Midbrain (tissue), 1 donor: ENCODE measurements at places on chromosomes 2 and 18.

- DNase-seq: no peak
Measured at GRCh38 chr2:217918308-217919024, 84.3 kb downstream of the TNS1 start.

DNA sequence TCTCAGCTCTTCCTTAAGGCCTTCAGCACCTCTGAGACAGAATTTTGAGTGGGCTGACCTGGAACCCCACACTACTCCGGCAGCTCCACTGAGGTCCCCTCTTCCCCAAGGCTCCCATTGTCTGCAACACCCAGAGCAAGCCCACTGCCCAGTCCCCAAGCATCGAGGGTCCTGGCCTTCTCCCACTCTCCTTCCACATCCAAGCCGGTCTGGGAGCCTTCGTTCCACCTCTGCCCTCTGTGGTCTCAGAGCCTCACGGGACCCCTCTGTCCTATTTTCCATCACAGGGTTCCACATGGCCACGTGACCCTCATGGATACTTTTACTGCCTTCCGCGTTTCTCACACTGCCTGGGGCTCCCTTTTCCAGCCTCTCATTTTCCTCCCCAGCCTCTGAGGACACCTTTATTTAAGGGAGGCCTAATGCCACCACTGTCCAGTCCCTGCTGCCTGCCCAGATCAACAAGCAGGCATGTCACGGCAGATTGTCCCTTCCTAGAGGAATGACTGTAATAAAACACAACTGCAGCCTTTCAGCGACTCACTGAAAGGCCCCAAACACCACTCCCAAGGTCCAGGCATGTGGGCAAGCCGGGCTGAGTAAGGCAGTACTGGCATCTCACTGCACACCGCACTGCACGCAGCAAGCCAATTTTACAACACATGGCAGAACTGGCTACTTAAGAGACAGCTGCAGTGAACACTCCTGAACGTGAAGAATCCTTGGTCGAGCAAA lies 7.9 kb upstream of the SALL3 start:
- DNase-seq: no peak

GRCh38 chr18:49960376-49960775 lies 147.0 kb upstream of the ACAA2 start:
- DNase-seq: no peak

GRCh38 chr18:23658285-23658684 lies 4.4 kb downstream of the ANKRD29 start:
- DNase-seq: no peak

DNA sequence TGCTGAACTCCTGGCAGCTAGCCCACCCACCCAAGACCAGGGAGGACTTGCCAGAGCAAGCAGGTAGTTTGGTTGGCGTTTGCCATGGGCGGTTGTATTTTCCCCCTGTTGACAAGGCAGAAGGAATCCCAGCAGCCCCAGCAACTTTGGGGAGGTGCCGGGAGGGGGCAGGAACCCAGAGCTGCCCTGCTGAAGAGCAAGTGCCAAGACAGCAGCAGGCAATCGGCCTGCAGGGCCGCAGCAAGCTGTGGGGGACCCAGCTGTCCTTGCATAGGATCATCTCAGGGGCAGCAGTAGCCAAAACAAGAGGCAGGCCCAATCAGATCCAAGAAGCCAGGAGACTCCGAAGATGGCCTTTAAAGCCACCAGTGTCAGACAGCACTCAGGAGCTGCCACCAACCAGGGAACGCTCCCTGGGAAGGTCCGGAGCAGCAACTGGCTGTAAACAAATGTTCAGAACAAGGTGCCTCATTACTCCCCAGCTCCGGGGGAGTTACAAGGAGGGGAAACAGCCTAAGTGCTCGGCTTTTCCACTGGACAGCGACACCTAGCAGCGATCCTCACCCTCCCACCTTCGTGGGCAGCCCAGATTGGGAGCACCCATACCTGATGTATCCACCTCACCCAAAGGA lies 2.1 kb downstream of the ST8SIA5 start:
- no peak for DNase-seq
